EL (cell line): ENCODE measurements at places on chromosomes 7 and 10.

DNA sequence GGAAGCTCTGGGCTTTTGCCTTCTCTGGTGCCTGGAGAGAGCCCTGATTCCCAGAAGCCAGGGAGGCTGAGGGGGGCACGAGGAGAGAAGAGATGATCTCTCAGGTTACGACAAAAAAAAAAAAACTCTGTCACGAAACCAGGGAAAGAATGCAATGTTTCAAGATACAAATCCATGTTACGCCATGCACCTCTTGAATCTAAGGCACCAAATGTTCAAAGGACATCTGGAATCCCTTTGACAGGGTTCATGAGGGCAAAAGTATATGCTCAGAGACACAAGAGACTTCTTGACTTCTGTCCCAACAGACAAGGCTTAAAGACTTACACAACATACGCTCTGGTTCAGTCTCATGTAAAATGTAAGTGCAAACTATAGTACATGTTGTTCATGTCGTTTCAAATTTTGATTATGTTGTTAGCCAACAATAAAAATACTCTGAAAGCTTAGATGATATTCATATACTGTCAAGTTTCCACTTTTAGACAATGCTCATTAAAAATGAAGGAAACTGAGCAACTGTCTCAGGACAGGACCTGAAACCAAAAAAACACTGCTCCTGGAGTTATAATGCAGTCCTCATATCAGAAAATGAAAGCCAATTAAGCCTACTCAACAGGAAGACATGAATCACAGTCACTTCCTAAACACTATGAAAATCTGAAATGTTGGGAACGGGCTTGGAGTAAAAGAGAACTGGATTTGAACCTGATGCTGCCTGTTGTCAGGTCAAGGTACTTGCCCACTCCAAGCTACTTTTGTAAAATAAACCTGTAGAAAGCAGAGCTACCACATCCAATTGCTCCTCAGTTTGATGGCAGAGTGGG lies 72.3 kb downstream of the CHCHD3 start:
- DNase-seq = no peak

- peak; percentile 8 for DNase-seq
Observed at GRCh38 chr10:115093776-115094408, 727 bp downstream of the ATRNL1 start.

GRCh38 chr7:104415700-104416099 lies 87.3 kb downstream of the LHFPL3 start:
- no peak for DNase-seq

GRCh38 chr10:127033216-127034033 lies 128.2 kb downstream of the DOCK1 start:
- no peak for DNase-seq

- no peak for DNase-seq
Observed at GRCh38 chr10:18303851-18304801, 163.9 kb downstream of the CACNB2 start.
